ENCODE measurements at places on chromosomes 2 and 18.
A peak's percentile ranks its signal among the peaks of the same experiment; 100 is the strongest.

DNA sequence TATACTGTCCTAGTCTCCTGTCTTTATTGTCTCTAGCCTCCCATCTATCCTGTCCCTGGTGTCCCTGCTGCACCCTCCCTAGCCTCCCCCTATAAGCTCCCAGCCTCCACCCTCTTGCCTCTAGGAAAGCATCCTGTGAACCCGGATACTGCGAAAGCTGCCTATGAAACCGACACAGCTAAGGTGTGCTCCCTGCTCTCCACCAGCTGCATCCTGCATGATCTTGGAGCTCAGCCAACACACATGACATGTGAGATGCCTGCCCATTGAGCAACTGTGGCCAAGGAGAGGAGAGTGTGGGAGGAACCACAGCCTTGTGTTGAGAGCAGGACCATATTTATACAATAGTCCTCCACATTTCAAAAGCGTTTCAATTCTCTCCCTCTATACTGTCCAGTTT, 187.1 kb downstream of the ZBTB7C start:
- DNase-seq = peak; percentile 81

- no peak for DNase-seq
These were observed 60.9 kb downstream of the AAK1 start for GRCh38 chr2:69582582-69583176.

DNA sequence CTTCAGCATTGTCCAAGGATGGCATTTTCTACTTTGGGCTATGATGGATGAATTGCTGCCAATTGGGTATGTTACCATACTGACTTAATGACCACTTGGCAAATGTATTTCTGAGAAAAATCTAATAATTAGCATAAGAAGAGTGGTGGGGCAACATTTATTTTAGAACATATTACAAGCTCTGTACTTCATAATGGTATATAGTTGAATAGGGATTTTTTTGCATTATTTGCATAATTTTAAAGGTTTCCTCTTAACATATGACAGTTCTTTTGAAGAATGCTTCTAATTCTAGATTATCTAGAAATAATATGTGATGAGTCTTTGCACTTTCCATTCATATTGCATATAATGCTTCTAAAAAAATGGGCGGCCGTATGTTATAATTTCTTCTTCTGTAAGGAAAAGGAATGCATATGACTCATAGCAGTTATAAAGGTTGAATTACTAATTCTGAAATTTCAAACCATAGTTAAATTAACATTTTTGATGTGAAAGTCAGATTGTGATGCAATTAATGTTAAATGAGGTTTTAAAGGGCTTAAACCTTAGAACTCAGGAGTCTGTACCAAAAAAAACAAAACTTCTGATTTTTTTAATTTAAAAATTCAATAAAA, 1652.3 kb upstream of the SLC39A10 start:
- no peak for DNase-seq

- DNase-seq = no peak
These were observed 54.1 kb upstream of the KLF7 start for GRCh38 chr2:207219676-207220501.

DNA sequence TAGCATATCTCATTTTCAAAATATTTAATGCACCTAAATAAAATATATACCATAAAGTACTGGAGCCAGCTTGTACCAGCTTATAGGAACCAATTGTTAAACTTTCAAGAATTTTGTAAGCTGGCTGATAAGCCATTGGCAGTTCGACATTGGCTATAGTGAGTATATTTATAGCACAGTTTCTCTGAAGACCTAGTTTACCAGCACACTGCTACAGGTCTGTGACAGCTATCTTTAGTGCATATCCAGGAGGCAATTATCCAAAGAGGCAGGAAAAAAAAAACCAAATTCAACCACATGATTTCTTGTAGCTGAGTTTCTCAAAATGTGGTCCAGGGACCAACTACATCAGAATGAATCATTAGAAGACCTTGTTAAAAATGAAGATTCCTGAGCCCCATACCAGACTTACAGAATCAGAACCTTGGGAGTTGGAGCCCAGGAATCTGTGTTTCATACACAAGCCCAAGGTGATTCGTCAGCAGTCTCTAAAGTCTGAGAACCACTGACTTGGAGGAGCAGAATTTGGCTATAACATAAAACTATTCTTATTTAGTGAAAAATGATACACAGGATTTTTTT, 279.0 kb upstream of the NRP2 start:
- no peak for DNase-seq

DNA sequence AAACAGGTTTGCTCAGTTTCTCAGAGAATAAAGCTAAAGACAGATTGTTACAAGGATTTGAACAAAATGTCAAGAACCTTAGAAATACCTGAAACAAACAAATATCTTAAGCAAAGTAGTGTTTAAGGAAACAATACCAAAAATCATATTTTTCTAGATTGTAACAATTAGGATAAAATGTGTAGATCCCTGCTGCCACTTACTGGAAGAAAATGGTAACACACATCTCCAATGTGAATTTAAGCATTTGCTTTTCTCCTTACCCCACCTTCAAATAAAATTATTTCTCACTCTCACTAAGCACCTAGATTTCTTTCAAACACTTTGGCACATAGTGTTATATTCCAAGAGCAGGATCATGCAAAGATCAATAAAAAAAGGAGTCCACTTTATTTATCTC, 34.9 kb downstream of the SUCLG1 start:
- DNase-seq = no peak

DNA sequence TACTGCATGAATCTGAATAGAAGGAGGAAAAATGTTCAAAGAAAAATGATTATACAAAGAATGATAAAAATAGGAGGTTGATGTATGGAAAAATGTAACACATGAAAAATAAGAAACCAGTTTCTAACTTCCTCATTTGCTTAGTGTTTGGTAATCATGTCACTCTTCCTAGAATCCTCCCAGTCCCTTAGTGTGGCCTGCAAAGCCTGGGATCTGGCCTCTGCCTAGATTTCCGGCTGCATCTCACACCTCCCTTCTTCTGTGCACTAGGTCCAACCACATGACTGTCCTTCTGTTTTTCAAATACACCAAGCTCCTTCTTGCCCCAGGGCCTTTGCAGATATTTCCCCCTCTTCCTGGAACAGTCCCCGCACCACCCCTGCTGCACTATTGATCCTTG, 76.8 kb upstream of the RBMS1 start:
- DNase-seq = no peak

DNA sequence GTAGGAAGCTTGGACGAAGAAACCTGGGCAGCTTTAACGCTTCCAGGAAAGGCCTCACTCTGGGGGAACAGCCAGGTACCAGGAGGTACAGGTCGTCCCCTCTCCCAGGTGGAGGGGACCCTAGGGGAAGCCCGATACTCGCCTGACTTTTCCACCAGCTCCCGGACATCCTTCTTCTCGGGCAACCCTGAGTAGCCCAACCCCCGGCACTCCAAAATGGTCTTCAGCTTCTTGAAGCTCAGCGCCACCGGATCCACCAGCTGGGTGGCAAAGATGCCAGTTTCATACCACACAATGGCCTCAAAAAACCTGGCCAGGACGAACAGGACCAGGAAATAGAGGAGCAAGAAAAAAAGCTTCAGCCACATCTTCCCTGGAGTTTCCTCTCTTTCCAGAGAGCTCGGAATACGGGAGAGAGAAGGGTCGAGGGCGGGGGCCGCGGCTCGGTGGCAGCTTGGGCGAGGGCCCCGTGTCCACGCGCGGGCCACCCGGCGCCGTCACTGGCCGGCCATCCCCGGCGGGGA, 1.1 kb downstream of the RNF103 start:
- DNase-seq = peak; percentile 85

DNA sequence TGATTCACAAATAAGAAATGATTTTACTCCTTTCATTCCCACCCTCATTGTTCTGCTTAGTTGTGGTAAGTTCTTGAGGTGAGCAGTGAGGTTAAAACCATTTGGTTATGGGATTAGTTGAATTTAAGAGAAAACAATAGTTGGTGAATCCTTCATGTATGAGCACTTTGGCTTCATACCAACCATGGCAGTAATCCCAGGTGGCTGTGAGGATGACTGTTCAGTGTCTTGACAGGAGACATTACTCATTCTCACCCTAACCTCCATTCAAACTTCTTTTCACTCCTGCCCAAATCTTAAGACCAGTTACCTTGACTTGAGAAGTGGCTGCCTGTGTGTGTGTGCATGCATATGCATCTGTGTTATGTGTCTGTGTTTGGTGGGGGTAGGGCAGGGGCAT, 143.1 kb downstream of the SETBP1 start:
- DNase-seq = no peak

- DNase-seq = no peak
These were observed 41.4 kb downstream of the WDR33 start for GRCh38 chr2:127769587-127769986.

- DNase-seq = no peak
These were observed 139.7 kb downstream of the FAM161A start for GRCh38 chr2:61714210-61714609.

DNA sequence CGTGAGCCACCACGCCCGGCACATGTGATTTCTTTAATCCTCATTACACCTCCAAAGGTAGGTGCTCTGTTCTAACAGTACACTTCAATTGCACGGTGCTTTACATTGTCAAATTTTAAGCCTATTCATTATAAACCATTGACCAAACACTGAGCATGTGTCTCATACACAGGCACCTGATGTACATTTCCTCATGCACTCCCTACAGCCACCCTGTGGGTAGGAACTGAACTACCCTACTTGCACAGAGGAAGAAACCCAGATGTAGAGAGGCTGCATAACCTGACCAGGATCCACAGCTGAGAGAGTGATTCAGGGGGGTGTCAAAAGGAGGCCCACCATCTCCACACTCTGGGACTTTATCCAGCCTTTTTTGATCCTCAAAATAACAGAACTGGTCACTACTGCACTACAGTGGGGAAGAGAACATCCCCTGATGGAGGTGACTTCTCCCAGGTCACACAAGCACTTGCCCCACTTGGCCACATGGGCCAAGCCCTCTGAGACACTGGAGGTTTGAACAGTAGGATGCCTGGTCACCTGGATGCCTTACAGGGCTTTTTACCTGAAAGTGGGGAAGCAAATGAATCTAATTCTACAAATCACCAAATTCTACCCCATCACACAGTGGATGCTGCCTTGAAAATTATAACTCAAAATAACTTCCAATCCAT, 6.9 kb upstream of the DPYSL5 start:
- no peak for DNase-seq

GRCh38 chr2:195501746-195502145, 155.3 kb upstream of the SLC39A10 start:
- DNase-seq = no peak

GRCh38 chr2:88707003-88707402, 15.5 kb downstream of the RPIA start:
- DNase-seq = no peak

GRCh38 chr2:216210701-216211540, 101.8 kb downstream of the XRCC5 start:
- DNase-seq = no peak

DNA sequence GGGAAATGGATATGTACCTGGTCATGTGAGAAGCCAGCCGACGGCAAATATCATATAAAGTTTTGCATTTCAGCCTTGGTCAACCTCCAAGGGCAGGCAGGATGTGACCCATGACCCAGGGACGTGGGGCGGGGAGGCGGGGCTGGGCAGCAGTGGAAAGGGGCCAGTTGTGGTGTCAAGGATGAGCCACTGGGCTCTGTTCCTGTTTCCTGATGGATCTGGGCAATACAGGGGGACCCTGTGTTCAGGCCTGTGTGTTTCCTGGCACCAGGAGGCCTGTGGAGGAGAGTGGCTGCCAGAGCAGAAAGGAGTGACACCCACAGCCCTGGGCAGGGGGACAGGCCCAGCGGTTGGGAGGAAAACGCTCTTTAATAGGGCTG, 106.9 kb downstream of the GATA6 start:
- no peak for DNase-seq

GRCh38 chr2:39381653-39382052, 55.4 kb downstream of the MAP4K3 start:
- DNase-seq = no peak

DNA sequence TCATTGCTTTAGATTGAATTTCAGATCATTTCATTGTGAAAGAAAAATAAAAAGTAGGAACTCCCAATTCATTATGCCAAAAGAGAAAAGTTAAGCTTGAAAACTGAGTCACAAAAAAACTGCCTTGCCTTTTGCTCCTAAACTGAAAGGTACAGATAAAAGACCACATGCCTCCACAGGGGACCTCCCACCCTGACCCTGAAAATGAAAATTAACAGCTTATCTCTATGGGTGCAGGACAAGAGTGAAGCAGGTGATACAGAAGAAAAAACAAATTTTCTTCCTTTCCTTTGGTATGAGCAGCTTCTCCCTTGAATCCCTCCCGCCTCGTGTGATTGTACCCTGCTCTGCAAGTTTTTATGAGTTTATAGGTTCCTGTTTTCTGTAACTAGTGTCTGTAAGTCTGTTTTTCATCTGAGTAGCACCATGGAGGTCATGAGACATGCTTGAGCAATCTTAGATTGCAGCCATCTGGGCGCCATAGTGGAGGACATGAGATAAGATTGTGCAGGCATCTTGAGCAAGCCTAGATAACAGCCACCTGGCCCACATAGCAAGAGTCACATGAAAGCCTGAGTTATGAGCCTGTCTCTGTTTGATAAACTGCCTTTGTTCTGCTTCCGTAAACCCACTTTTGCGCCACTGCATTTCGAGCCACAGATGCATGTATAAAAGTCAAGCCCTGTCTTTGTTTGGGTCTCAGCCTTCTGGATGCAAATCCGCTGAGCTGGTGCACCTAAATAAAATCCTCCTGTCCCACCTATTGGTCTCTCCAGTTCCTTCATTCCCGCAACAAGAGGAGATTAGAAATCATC, 56.2 kb upstream of the DYNC1I2 start:
- DNase-seq = no peak

- DNase-seq = no peak
These were observed 78.6 kb downstream of the CALCRL start for GRCh38 chr2:187369471-187369870.

GRCh38 chr18:52670896-52671295, 330.9 kb downstream of the DCC start:
- no peak for DNase-seq

DNA sequence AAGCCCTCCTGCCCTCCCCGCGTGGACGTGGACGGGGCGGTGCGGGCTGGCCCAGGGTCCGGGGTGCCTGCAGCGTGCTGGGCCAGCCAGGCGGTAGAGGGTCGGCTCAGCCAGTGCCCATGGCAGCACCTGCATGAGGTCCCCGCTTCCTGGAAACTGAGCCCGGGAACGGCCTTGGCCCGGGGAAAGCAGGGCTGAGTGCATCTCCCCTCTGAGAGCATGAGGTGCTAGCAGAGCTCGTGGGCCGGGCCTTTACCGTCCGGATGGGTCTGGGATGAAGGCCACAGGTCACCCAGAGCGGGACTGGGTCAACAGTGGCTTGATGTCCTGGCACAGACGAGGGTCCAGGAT, 39.8 kb downstream of the TSHZ1 start:
- no peak for DNase-seq

DNA sequence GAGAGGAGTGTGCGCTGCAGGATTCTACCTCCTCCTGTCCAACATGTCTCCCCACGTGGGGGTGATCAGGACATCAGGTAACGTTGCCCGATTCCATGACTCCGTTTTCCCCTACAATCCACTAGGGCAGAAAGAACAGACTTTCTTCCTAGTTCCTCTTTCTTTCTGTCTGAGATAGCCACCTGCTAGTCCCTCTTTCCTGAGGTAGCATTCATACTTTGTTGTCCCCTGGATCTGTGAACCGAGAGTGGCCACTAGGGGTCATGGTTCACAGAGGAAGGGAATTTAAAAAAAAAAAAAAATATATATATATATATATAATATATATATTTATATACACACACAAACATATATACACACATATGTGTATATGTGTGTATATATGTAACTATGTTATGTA, 210.0 kb upstream of the ZNF521 start:
- no peak for DNase-seq

Measured in posterior cingulate gyrus (tissue), 11 donors.